ENCODE measurements at places on chromosomes 1 and 21.
A peak's percentile ranks its signal among the peaks of the same experiment; 100 is the strongest.

DNA sequence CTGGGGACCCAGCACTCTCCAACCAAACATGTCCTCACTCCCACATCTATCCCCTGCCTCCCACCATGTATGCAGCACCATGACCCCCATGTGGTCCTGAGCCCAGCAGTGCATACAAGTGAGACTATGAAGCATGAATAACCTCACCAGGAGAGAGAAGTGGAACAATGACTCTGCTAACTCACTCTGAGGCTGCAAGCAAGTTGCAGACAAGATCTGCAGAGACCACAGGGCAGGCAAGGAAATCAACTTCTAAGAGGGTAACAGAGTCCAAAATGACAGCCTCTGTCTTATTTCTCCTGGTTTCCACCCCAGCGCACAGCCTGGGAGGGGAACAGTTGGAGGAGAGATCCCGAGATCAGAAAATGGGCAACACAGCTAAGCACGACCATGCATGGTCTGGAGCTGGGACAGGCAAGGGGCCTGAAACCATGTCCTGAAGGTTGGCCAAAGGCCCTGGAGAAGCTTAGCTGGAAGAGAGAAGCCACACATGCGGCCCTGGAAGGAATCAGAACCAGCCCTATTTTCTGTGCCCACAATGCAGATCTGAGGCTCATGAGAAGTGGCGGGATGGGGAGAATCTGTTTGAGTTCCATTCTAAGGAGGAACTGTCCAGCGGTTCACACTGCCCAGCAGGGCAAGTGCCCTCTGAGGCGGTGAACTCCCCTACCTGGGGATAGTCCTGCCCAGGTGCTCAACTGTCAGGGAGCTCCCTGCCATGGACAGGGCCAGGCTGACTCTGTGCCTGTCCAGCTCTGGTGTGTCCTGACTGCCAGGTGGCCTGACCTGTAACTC, 12.5 kb upstream of the REN start:
- no peak for DNase-seq

DNA sequence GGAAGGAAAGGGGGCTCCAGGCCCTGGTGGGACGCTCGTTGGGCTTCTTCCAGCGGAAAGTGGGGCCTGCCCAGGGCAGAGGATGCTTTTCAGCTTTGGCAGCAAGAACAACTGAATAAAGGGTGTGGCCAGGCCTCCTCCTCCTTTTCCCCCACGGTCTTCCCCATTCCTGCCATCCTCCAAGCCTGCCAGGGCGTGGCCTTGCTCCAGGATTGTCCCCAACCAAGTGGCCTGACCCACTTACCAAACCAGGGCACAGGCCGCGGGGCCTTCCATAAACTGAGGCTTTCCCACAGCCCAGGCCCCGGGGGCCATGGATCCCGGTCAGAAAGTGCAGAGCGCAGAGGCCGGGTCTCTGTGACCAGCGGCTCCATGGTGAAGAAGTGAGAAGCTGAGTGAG, 33.6 kb downstream of the CASZ1 start:
- no peak for DNase-seq

DNA sequence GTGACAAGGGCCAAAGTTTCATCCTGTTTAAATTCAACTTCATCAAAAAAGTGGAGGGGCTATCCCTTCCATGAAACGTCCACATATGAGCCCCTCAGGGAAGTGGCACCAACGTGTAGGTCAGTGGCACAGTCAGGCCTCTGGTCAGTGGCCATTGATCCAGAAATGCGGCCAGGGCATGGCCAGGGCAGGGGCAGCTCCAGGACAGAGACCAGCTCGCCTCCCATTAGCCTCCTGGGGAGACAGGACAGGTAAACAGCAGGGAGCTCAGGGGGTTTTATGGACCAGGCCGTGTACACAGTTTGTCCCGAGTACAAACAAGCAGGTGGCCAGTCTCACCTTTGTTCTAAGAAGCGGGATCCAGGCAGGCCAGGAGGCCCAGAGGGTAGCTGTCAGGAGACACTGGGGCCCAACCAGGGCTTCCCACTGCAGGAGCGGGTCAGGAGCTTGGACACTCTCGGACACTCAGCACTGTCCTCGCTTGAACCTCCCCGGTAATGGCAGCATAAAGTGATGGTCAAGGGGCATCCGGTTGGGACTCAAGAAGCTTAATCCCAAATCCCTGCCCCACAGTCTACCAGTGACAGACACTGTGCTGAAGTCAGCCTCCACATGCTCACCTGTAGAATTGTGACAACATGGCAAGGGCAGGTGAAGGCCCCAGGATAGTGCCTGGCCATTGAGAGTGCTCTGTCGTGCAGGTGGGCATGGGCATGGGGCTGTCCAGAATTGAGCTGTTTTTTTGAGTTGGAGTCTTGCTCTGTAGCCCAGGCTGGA, 144.1 kb upstream of the ERRFI1 start:
- no peak for DNase-seq

GRCh38 chr1:41160498-41161110, 81.5 kb downstream of the SCMH1 start:
- no peak for DNase-seq

DNA sequence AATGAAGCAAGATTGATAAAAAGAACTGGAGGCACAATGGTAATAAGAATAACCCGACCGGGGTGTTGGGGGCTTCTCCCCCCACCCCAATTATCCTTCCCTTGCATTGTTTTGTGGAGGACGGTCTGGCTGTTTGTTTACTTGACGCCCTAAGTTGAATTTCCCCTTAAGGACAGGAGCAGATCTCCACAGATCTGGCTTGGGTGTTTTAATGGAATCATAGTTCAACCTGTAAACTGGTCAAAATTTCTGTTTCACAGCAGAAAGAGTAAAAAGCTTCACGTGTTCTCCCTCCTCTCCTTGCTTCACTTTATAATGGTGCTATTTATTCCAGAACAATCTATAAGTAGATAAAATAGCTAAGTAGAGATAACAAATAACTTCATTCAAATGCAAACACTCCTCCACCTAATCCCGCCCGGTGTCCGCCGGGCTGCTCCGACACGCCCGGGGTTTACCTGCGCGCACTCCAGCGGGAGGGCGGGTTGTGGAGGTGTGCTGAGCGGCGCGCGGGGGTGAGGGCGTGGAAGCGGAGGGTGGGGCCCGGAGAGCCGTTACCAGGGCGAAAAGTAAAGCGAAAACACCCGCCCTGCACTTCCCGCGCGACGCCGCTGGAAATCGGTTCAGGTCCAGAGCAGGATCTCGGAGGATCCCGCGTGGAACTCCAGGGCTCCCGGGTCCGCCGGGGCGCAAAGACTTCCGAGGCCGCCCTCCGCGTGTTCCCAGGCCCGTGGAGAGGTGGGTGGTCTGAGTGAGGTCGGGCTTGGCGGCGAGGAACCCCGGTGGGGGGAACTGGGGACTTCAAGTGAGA, 2.0 kb upstream of the ATF3 start:
- no peak for DNase-seq

GRCh38 chr1:59827055-59827643, 12.4 kb downstream of the HOOK1 start:
- peak; percentile 91 for DNase-seq

DNA sequence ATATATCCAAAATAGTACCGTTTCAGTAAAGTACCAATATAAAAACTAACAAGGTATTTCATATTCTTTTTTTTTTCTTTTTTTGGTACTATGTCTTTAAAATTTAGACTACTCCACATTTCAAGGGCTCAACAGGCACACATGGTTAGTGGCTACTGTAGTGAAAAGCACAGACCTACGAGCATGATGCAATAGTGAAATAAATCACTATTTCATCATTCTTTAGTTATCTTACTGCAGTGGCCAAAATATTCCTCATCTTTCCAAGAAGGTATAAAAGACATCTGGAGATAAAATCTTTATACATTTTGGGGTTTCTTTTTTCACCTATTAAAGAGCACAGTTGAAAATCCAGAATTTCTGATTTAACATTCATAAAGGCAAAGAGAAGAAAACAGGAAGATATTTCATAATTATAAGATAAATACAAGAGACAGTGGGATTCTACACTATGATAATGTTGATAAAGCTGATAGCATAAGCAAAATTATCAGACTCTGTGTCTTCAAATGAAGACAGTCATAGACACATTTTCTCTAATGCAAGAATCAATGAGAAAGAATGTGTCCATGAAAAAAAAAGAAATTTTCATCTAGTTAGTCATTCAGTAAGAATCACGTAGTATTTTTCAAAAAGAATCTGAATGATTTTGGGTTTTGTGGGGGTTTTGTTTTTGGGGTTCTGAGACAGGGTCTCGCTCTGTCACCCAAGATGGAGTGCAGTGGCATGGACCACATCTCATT, 41.9 kb downstream of the CEP170 start:
- DNase-seq: peak; percentile 45

- peak; percentile 81 for DNase-seq
Observed at GRCh38 chr1:178192686-178193085, 98.8 kb downstream of the RASAL2 start.

DNA sequence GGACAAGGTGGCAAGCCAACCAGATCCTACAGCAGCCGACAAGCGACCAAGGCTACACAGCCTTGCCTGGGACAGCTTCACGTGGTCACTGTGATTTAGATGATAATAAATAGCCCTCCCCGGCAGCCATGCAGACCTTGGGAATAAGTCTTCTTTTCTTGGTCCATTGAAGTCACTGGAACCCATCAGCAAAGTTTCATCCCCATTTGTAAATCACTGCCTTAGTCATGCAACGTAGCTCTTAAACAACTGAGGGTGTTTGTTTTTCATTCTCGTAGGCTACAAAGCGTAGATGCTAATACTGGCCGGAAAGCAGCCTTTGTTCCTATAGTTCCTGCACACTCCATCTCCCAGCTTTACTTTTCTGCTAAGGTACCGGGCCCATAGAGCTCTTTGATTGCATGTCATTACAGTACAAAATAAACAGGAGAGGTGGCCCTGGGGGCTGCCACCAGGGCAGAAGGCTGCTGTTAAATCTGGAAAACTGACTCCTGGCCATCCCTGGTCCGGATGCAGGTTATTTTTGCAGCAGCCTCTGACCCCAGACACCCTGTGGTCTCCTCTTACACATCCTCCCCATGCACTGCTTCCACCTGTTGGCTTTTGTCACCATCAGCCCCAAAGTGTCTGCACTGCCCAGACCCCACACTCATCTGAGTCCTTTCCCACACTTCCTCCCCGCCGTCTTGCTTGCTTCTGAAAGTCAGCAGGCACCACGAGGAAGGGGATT, 105.5 kb downstream of the TOMM20 start:
- no peak for DNase-seq

- DNase-seq: no peak
Observed at GRCh38 chr1:231702331-231702730, 75.7 kb downstream of the DISC1 start.

DNA sequence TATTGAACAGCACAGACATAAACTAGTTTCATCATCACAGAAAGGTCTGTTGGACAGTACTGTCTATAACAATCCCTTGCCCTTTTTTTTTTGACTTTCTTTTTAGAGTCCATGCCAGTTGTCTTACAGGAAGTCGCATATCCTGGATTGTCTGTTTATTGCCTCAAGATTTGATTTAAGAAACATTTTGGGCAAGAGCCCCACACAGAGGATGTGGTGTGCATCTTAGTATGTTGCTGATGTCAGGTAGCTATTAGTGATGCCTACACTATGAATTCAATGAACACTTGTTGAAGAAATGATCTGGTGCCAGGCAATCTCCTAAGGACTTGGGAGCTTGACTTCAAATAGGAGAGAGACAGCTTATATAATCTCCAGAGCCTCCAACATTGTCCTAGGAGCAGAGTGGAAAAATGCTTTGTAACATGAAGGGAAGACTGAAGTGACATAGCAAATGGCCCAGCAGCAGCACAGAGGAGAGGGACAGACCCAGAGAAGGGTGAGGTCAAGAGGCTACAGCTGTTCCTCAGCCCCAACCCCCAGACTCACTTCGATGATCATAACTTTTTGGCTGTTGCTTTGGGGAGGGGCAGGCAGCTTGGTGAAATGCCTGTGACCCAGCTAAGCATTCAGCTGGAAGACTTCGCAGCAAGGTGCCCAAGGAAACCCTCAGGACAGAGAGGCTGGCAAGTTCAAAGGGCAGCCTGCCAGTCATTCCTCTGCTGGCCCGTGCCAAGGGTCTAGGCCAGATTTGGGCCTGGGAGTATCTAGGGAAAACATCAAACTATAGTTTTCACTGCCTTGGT, 7.5 kb upstream of the RAB29 start:
- DNase-seq: no peak

DNA sequence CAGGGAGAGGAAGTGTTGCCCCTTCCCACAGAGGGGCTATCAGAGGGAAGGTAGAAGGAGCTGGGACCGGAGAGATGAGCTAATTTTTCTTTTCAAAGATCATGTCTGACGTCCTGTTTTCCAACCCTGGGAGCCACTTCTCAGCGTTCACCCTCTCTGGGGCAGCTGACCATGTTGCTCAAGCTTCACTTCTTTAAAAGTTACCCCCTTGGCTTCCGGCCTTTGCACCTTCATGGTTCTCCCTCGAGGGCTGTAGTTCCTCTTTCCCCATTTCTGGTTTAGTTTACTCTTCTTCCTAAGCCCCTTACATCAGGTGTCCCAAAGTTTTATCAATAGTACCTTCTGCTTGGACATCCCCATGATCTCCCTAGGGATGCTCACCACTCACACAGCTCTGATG, 23.8 kb upstream of the CSF1 start:
- no peak for DNase-seq

DNA sequence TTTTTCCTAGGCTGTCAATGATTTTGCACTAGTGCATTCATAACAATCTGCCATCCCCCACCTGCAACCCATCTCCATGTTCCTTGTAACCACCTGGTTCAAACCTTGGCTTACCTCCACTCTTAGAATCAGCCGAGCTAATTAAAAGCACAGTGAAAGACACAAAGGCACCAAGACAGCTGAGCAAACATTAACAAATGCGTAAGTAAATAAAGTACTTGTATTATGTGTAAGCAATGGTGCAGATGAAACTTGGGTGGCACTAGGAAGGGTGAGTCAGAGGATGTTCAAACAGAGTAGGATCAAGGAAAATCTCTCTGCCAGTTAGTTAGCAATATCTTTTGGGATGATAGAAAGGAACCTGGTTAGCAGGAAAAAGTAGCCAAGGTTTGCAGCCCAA, 5.1 kb upstream of the FOXJ3 start:
- DNase-seq: peak; percentile 90

- peak; percentile 49 for DNase-seq
Observed at GRCh38 chr1:55828044-55828443, 612.9 kb upstream of the USP24 start.

DNA sequence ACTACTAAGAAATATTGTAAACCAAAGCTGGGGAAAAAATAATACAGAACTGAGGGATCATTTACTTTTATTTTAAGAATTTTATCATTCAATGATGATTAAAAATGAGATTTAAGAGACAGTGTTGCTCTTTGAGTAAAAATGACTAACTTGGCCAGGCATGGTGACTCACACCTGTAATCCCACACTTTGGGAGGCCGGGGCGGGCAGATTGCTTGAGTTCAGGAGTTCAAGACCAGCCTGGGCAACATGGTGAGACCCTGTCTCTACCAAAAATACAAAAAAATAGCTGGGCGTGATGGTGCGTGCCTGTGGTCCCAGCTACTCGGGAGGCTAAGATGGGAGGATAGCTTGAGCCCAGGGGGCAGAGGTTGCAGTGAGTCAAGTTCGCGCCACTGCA, 21.8 kb upstream of the PLEKHO1 start:
- DNase-seq: no peak

GRCh38 chr1:184838504-184838951, 83.9 kb upstream of the EDEM3 start:
- DNase-seq: peak; percentile 94
